Esophagus squamous epithelium (tissue), 5 donors: ENCODE measurements at places on chromosomes 4 and X. TPM values are rescaled to one million over a fixed set of nuclear protein-coding genes. Genes with fewer than 3 reads are reported as not detected.

GRCh38 chr4:78065508-78066192, 8.5 kb downstream of the FRAS1 start:
- no peak overlapping the region for H3K4me3 ChIP-seq
- no peak overlapping the region for H3K27ac ChIP-seq
- no peaks in the 10 kb centered on the region for H3K27me3 ChIP-seq
- no peaks in the 10 kb centered on the region for H3K36me3 ChIP-seq

DNA sequence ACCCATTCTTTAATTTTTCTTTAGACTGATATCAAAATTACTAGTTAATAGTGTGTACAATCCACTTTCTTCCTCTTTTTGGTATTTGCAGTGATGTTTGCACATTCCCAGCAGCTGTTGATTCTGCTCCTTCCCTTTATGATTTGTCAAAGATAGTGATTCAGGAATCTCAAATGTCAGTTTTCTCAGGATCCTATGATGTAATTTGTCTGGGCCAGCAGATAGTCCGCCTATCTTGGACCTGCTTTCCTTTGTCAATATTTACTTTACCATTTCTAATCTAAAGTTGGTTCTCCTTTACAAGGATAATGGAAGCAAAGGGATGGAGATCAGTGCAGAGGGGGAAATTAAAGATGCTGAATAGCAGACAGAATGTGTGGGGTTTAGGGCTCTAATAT, 122.1 kb downstream of the REELD1 start:
- H3K27ac ChIP-seq = no peak overlapping the region
- H3K36me3 ChIP-seq = no peaks in the 10 kb centered on the region
- no peak overlapping the region for H3K4me3 ChIP-seq
- no peak for DNase-seq
- no peaks in the 10 kb centered on the region for H3K27me3 ChIP-seq

DNA sequence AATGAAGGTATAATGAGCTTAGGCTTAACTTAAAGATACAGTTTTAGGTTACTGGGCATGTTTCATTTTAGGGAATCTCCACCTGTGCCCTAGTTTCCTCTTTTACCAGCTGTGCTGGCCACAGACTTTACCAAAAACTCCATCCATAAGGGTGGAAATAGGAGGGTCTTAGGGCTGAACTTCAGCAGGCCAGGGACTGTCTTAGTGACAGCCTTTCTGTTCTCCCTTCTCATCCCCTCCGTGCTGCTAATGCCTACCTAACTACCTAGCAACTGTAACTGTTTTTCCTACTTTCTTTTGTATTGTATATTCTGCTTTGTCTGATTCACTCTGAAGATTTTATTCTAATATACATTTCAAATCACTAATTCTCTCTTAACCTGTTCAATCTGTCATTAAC, 1375.3 kb downstream of the PCDH18 start:
- no peak overlapping the region for H3K27ac ChIP-seq
- H3K4me1 ChIP-seq = no peaks in the 10 kb centered on the region
- no peak for DNase-seq
- no peaks in the 10 kb centered on the region for H3K27me3 ChIP-seq
- no peaks in the 10 kb centered on the region for H3K36me3 ChIP-seq

DNA sequence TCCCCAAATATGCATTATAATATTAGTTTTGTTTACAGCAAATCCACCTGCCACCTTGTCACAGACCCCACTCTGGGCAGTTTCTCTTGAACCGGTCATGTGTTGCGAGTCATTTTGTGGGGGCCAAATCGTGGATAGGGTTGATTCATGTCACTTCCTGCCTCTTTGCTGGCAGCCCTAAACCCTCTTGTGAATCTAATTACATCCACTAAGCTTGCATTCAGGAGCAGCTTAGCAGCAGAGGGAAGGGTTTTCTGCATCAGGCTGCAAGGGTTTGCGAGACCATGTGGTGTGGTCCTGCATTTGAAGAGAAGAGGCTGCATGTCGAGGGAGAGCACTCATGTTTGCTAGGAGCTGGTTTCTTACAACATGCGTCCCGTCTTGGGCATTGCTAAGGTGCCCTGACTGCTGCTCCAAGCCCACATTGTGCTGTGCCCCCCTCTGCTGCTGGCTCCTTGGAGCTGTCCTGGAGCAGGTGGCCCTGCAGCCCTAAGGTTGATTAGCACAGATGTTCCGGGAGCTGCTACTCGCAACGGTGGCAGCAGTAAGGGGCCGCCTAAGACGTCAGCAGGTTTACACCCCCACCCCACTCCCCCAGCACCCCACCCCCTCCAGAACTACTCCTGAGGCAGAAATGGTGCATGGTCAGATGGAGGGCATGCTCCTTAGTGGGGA, 88.9 kb upstream of the CLDN34 start:
- no peaks in the 10 kb centered on the region for H3K36me3 ChIP-seq
- no peak for DNase-seq
- H3K27ac ChIP-seq = no peak overlapping the region
- peaks cover 18% of the 10 kb centered on the region for H3K4me1 ChIP-seq
- no peaks in the 10 kb centered on the region for H3K27me3 ChIP-seq

- DNase-seq = no peak
- no peak overlapping the region for H3K4me3 ChIP-seq
- H3K27ac ChIP-seq = no peak overlapping the region
- no peaks in the 10 kb centered on the region for H3K4me1 ChIP-seq
- H3K36me3 ChIP-seq = no peaks in the 10 kb centered on the region
These were observed 48.9 kb downstream of the CXCL1 start for GRCh38 chr4:73918058-73918457.

The GAGE12E gene
- not detected for total RNA-seq
